ENCODE measurements at places on chromosomes 7 and 10.

DNA sequence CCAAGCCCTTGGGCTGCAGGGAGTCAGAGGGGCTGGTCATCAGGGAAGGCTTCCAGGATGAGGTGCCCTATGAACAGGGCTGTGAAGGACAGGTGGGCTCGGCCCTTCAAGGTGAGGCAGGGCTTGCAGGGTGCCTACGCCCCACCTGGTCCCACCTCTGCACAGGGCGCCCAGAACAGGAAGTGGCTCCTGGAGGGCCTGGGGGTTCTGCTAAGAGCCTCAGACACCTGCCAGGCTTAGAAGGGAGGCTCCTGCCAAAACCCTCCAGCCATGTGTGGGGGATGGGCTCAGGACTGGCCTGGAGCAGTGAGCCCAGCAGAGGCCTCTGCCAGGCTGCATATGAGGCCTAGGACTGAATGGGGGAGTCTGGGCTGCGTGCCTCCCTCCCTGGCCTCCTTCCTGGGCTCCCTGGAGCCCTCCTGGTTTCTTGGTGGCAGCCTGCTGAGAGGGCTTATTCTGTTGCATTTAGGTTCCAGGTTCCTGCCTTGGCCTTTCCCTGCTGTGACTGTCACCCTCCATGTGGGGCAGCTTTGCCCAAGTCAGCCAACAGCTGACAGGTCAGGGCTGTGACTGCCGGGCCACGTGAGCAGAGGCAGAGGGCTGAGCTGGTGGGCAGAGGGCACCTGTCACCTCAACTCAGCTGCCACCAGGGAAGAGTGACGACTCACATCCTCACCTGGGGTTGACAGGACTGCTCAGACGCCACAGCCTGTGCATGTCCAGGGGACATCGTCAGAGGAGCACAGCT is 45.2 kb upstream of the MSMB start:
- no peak for DNase-seq

- DNase-seq = no peak
Measured at GRCh38 chr10:129222436-129222835, 244.6 kb upstream of the MGMT start.

DNA sequence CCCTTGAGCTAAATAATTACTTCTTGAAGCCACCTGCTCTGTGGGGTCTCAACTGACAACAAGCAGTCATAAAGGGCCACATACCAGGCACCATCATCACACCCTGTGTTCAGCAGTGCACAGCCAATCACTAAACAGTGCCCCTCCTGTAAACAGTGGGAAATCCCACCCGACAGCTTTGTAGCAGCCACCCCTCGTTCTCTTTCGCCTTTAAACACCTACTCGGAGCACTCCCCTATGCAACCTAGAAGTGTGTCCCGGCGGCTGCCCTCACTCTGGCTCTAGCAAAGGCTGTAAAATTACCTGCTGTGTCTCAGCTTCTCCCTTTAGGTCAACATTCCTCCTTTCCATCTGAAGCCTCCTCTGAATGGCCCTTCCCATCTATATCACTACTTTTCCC is 111.9 kb downstream of the TCERG1L start:
- DNase-seq = no peak

DNA sequence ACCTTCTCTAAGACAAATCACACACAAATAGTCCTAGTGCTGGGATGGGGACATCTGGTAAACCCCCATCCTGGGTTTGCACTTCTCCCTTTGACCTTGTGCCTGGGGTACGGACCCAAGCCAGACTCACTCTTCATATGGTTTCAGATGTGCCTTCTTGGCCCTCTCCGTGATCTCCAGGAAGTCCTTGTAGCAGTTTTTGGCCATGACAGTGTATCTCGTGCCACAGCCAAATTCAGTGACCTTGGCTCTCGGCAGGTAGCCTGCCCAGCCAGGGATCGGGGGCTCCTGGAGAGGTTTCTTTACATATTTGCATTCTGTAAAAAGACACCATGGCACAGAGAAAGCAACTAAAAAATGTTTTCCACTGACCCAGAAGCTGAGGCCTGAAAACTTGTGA is 43.9 kb downstream of the PNLIPRP2 start:
- DNase-seq = no peak

DNA sequence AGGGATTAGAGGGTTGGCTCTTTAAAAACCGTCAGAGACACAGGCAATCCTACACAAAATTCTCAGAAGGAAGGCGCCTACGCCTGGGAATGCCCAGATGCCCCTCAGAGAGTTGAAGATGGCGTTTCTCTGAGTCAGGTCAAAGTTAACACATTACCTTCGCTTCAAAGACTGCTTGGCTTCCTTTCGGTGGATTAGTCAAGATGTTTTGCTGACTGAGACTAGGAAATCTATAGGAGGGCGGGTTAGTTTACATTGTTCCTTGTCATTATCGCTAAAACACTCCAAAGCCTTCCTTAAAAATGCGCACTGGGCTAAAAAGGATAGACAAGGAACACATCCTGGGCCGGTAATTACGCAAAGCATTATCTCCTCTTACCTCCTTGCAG is 995 bp upstream of the CFTR start:
- no peak for DNase-seq

DNA sequence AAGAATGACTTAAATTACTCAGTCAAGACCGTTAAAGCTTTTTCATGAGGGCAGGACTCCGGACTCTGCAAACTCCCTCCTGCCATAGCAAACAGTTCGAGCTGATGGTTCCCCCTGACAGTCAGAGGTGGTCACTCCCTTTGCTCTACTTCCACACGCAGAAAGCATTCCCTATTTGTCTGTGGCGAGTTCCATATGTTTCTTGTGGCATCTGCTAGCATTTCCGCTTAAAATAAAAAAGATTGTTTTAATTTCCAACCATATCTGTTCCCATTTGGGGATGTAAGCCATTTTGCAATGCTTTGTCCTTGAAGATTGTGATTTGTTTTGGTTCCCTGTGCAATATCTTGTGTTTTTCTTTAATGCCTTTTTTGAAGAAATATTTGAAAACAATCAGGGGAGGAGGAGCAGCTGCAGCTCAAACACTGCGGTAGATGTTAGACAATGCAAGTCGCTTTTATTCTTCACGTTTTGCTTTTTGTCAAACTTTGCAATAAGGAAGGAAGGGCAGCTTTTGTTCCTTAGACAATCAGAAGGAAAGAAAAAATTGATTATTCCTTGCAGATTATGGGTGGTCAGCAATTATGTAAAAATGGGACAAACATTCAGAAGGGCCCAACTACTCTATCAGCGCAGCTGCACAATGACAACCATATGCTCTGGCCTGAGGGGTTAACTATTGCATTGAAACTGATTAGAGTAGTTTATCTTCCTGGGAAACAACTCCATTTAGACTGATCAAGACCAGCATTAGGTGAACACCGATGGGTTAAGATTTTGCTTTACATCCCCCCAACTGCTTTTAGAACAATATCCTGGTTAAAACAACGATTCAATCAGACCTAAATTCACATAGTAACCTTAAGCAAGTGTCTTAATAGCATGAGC is 425.8 kb upstream of the NRP1 start:
- no peak for DNase-seq

DNA sequence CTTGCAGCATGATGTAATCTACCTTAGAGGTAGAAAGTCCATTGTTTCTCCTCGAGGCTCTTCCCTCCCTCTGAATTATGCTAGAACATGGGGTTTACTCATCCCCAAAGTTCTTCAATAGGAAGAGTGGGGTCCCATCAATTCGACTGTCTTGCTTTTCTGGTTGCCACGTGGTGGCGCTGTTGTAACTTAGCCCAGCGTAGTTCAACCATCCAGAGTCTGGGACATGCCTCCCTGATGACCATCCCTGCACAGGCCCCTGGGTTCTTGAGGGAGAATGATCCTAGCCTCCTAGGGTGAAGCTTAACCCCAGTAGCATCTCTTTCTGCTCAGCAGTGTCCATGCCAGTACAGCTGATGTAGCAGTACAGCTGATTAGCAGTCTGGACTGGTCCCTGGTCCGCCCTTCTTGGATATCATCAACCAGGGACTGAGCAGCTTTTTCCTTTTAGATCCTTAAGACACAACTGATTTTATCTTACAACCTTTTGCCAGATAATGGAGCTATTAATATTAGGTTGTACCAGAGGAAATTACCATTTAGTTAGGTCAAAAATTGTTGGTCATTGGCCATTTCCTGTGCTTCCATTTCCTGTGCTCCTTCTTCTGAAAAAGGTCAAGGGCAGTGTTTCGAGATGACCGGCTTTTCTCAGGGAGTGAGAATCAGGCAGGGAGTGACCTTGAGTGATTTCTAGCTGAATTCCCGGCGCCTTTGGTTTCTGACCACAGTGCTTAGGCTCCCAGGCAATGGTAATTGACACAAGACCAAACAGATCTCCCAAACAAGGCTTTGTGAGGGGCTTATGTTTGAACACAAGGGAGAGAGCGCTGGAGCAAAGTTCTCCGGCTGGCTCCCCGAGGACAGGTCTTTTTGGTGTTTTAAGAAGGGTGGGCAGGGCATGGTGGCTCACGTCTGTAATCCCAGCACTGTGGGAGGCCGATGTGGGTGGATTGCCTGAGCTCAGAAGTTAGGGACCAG is 65.4 kb downstream of the TACC2 start:
- DNase-seq = no peak

GRCh38 chr10:125011926-125012705 is 70.2 kb downstream of the ZRANB1 start:
- DNase-seq = no peak

DNA sequence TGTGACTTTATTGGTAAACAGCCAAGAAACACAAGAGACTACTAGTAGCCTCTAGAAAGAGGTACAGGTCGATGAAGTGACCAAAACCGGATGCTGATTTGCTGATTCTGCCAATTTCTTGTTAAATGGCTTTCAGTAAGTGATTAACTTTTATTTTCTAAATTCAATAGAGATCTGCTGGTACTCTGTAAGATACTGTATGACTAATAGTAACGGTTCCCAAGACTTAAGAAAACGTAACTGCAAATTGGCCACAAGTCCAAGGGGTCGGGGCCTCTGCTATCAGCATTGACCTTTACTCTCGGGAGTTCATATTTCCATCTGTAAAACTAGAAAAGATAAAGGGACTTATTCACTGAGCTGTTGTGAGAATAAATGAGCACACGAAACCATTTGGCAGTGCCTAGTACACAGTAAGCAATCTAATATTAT is 1.4 kb downstream of the FAM3C start:
- no peak for DNase-seq

DNA sequence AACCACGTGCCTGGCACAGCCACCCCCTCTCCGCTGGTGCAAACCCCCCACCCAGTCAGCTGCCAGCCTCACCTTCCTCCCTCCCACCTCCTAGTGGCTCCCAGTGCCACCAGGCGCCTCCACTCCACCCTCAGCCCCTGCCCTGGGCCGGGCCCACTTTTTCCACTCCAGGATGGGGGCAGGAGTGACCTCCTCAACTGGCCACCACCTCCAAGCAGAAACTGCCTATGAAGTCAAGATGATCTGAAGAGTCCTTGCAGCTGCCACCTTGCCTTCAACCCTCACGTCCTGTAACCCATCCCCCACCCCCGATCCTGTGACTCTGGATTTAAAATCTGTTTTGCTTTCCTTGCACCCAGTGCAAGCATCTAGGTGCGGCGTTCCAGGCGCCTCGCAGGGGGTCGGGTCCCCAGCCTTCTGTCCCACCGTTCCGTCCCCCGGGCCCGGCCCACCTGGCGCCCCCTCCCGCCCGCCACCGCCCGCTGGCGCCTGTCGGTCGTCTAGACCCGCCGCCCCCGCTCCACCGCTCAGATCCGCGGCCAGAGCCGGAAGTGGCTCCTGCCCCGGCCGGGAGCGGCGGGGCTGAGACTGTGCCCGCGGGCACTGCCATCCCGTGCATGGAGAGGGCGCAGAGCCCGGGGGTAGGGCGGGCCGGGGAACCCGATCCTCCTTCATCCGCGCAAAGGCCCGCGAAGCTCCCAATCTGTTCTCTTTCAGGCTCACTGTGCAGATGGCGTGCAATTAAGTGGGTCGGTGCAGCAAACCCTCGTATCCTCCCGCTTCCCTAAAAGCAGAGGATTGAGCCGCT is 51.2 kb upstream of the GTF2I start:
- no peak for DNase-seq

DNA sequence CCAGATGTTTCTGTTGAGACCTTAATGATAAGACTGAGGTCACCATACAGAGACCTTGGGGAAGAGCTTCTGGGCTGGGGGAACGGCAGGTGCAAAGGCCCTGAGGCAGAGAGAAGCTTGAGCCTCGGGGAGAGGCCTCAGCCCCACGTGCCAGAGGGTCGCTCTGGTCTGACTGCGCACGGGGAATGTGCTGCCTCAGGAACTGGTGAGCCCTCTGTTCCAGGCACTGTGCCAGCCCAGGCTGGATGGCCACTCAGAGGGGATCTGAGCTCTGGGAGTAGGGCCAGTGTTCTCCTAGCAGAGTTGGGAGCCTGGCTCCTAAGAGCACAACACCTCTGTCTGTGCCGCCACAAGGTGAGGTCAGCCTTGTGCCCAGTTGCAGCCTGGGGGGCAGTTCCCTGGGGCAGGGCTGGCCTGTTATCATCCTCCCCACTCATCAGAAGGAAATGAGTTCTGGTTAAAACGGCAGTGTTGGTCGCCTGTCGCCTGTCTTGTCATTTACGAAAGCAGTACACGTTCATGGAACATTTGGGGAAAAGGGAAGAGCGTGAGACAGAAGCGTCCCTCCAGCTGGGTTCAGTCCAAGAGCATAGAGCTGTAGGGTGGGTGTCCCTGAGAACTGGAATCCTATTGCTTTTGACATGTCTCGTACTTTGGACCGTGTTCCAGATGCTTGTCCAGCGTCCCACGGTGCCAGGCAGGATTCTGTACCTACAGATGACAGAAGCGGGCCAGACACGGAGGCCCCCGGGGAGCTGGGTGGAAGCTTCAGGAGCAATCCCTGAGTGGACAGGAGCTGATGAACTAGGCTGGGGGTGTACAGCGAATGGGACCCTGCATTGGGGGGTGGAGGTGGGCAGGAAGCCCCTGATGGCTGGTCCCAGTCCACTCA is 4.3 kb downstream of the TTYH3 start:
- DNase-seq = no peak

Data from putamen (tissue), 1 donor.